ENCODE measurements at places on chromosomes 7 and 10.
A peak's percentile ranks its signal among the peaks of the same experiment; 100 is the strongest.

- DNase-seq, result no peak
These were observed 3.8 kb downstream of the EPHB4 start for GRCh38 chr7:100823534-100823933.

DNA sequence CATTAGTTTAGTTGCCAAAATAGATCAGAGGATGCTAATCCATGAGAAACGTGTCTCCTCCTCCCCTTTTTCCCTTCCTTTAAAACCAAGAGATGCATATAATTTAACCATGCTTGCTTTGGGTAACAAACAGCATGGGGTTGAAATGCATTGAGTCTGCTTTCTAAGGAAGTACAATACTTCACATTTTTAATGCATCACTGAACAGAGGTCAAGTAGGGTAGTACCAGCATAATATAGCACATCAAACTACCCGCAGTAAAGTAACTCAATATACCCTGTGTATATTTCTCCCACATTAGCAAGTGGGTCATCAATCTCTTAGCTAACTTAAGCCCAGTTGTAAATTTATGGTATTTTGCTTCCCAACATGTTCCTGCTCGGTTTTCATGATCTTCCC lies 239.3 kb upstream of the SEMA3C start:
- no peak for DNase-seq

DNA sequence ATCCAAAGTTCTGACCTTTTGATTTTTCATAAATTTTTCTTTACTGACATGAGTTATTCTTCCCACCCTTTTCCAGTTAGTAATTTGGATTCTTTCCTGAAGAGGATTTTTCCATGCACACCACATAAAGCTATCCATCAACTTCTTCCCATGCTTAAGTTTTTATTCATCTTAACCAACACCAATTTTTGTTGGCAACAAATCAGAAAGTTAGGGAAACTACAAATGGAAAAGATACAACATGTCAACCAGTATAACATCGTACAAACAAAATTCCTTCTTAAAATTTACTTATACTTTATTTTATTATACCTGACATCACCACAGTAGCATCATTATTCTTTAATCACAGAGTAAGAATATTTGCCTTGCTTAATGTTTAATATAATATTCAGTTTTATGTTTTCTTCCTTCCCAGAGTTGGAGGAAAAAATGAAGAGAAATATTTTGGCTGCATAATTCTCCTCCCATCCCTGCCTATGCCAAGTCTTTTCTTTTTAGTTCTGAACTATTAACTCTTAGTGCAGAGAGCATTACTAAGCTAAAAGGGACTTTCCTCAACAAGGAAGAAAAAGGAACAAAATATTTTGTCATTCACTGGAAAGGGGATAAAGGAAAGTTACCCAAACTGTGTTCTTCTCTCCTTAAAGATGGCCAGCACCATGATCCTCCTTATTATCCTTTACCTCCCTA lies 67.5 kb upstream of the MEOX2 start:
- DNase-seq, result no peak

GRCh38 chr7:74325210-74325565 lies 36.0 kb downstream of the CLIP2 start:
- DNase-seq, result no peak

DNA sequence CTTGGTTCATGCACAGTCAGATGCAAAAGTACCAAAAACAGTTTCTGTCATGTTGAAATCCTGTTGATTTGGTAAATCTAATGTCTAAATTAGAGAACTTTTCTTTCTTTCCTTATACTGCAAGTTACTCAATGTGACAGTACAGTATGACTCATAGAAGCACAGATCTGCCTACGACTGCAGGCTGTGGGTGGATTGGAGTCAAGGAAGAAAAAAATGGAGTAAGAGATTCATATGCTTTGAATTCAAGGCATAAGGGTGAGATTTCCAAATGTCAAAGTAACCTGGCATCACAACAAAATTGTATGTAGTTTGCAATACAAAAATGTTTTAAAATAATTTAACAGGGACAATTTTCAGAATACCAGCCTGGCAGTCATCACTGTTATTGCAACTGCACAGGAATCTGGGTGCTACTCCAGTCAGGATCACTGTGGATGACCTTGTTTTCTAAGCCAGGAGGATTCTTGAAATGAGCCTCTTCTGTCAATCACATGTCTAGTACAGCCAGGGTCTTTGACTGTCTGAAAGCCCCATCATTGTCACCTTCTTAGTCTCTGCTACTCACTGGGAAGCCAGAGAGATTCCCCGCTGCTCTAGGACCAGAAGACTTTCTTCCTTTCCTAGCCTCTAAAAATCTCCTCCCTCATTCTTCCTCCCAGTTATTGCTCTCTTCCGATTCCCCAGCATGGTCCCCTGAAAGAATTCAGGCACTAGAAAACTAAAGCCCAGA lies 83.6 kb downstream of the CD36 start:
- no peak for DNase-seq

DNA sequence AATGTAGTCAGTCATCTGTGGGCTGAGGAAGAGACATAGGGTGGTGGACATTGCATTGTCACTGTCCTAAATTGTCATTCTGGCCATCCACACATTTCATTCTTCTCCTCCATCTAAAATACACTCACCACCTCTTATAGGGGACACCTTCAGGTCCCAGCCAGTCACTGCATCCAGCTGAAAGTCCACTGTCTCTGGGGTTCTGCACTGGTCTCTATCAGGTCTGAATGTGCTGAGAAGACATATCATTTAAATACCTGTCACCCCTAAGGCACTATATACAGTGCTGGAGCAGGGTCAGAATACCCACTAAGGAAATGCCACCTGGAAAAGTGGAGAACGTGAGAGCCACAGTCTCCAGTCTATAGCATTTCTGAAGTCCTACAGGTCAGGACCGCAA lies 29.6 kb downstream of the SH2D4B start:
- no peak for DNase-seq

GRCh38 chr10:116038259-116038658 lies 234.7 kb downstream of the GFRA1 start:
- DNase-seq, result no peak

DNA sequence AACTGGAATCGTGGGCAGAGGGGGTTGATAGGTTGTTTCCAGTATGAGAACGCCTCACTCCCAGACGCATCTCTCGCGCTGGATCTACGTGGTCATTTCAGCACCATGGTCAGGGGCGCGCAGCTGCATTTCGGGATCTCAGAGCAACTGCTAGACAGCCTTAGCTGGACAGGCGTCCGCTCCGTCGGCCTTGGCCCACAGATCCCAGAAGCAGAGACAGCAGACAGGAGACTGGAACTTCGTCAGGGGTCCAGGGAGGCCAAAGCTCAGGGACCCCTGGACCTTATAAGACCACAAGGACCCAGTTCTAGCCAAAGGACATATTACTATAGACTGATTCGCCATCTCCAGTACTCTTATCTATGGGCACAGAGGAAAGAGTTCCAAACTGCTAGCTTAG lies 5.3 kb downstream of the NEUROG3 start:
- peak; percentile 8 for DNase-seq

DNA sequence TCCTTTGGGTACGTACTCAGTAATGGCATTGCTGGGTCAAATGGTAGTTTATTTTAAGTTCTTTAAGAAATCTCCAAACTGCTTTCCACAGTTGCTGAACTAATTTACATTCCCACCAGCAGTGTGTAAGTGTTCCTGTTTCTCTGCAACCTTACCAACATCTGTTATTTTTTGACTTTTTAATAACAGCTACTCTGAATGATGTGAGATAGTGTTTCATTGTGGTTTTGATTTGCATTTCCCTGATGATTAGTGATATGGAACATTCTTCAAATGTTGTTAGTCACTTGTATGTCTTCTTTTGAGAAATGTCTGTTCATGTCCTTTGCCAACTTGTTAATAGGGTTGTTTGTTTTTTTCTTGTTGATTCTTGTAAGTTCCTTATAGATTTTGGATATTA lies 558.9 kb downstream of the SH2D4B start:
- no peak for DNase-seq

Measured in CD4-positive, alpha-beta T cell treated with Interleukin-12 subunit alpha and Interleukin-12 subunit beta, for 1 hour (primary cell).